Heart right ventricle (tissue), 16 donors: ENCODE measurements at places on chromosomes 12 and 14. TPM values are rescaled to one million over a fixed set of nuclear protein-coding genes. Genes with fewer than 3 reads are reported as not detected.

GRCh38 chr14:67265131-67265530 lies 23.9 kb downstream of the PALS1 start:
- no peaks in the 10 kb centered on the region for H3K27me3 ChIP-seq
- H3K27ac ChIP-seq, result no peak overlapping the region
- peaks cover 28% of the 10 kb centered on the region for H3K4me1 ChIP-seq

GRCh38 chr12:23133471-23133870 lies 508.5 kb downstream of the ETNK1 start:
- no peaks in the 10 kb centered on the region for H3K27me3 ChIP-seq
- no peaks in the 10 kb centered on the region for H3K36me3 ChIP-seq
- no peak overlapping the region for H3K4me3 ChIP-seq
- H3K27ac ChIP-seq, result no peak overlapping the region

GRCh38 chr14:50615552-50615951 lies 52.6 kb downstream of the SAV1 start:
- no peak for DNase-seq
- H3K4me1 ChIP-seq, result no peaks in the 10 kb centered on the region
- no peak overlapping the region for H3K27ac ChIP-seq

GRCh38 chr12:104493496-104493895 lies 36.7 kb downstream of the CHST11 start:
- DNase-seq, result no peak
- no peaks in the 10 kb centered on the region for H3K36me3 ChIP-seq
- no peak overlapping the region for H3K4me3 ChIP-seq
- no peaks in the 10 kb centered on the region for H3K27me3 ChIP-seq
- peaks cover 19% of the 10 kb centered on the region for H3K4me1 ChIP-seq

DNA sequence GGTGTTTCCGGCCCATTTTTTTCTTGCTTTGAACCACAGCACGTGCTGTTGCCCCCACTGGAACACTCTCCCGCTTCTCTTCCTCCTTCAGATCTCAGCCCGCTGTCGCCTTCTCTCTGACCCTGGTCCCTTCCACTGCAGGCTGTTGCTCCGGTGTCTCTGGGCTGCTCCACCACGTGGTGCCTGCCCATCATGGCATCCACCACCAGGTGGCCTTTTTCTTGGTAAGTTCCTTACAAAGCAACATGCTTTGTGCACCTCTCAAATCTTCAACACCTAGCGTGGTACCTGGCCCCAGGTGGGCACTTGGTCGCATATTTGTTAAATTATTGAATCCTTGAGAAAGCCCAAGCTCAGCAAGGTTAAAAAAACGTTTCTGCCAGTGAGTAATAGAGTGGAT lies 19.1 kb downstream of the TUNAR start:
- H3K36me3 ChIP-seq, result no peaks in the 10 kb centered on the region
- H3K4me1 ChIP-seq, result no peaks in the 10 kb centered on the region
- DNase-seq, result no peak

- no peaks in the 10 kb centered on the region for H3K36me3 ChIP-seq
- no peak overlapping the region for H3K4me3 ChIP-seq
- H3K27ac ChIP-seq, result peak overlapping the region; percentile 86
- no peak for DNase-seq
Measured at GRCh38 chr14:74571901-74572725, 39.9 kb downstream of the LTBP2 start.

KLRC2 gene
- 0.06 TPM for polyA plus RNA-seq

PDE3A gene
- 18.8 TPM for polyA plus RNA-seq

GRCh38 chr12:109863847-109864712 lies 16.3 kb downstream of the GLTP start:
- no peaks in the 10 kb centered on the region for H3K36me3 ChIP-seq
- no peak overlapping the region for H3K4me3 ChIP-seq
- H3K27ac ChIP-seq, result no peak overlapping the region
- DNase-seq, result no peak
- peaks cover 9% of the 10 kb centered on the region for H3K4me1 ChIP-seq
- H3K27me3 ChIP-seq, result no peaks in the 10 kb centered on the region

DNA sequence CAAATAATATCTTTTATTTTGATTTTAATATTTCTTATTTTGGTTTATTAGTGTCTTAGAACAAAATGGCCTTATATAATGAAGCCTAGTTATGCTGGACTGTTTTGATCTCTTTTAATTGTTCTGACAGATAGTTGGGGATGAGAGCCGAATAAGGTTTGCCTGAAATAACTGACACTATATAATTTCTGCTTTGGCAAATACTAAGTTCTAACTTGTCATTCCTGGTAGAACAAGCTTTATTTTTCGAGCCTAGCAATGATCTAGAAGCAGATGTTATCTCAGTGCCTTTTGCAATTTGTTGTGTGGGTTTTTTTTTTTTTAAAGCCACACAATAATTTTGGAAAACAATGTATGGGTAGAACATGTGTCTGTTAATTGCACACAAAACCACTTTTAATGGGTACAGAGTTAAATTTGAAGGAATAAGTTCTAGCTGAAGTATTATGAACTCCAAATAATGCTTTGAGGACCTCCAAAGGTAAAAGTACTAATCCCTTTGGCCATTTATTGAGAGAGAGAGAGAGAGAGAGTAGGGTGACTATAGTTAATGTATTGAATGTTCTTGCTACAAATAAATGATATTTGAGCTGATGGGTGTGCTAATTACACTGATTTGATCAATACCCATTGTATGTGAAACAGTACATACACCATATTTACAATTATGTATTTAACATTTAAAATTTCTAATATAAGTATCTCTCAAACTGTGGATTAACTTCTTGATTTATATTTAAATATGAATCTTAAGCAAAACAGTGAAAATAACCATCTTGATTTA lies 35.0 kb downstream of the MDM2 start:
- H3K36me3 ChIP-seq, result no peaks in the 10 kb centered on the region
- no peak overlapping the region for H3K27ac ChIP-seq
- no peak overlapping the region for H3K4me3 ChIP-seq
- no peaks in the 10 kb centered on the region for H3K4me1 ChIP-seq

GRCh38 chr12:98645572-98646067 lies 530 bp downstream of the APAF1 start:
- peaks cover 25% of the 10 kb centered on the region for H3K36me3 ChIP-seq
- H3K27me3 ChIP-seq, result no peaks in the 10 kb centered on the region
- peak overlapping the region; percentile 91 for H3K27ac ChIP-seq

DNA sequence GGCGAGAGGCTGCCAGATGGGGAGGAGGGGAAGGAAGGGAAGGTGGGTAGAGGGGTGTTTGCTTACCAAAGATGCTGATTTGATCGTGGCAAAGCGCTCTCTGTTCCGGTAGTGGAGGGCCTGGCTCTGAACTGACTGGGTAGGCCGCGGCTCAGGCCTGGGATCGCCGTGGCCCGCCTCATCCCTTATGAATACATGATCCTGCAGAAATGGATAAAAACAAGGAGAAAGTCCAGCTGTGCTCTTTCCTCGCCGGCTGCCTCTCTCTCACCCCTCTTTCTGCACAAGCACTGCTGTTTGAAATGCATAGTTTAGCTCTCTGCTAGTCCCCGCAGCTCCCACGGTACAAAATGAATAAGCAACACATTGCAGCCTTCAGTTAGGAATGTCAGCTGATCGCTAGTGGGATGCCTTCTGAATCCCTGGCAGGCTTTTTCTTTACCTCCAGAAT lies 53.8 kb downstream of the PEBP1 start:
- H3K27me3 ChIP-seq, result no peaks in the 10 kb centered on the region
- no peak overlapping the region for H3K4me3 ChIP-seq
- H3K27ac ChIP-seq, result peak overlapping the region; percentile 64
- peaks cover 23% of the 10 kb centered on the region for H3K4me1 ChIP-seq
- DNase-seq, result peak; percentile 13

DNA sequence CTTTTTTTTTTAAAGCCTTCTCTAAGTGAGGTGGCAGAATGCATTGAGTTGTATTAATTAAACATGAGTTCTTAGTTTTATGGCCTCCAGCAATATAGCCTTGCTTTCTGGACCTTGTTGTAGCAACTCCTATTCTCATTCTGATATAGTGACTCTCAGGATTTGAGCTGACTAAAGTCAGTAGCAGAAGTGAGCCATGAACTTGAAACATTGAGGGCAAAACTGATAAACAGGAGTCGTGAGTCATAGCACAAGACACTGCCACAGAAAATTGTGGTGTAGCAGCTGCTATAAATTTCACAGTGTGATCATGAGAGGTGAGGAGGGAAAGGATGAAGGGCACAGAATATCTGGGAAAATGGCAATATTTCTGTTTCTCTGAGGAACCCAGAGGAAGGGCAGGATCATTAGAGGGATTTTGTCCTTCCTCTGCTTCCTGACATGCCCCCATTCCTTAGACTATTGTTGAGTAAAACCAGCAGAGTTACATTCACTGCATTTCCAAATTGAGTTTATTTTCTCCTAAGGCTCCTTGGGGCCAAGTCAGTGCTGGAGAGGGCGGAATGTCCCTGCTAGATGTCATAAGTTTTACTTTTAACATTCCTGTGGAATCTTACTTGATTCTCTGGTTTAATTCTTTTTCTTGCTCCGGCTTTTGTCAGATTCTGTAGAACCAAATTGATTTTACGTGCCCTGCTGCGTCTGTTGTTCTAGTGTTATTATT lies 7.5 kb downstream of the KLRG1 start:
- H3K4me1 ChIP-seq, result no peaks in the 10 kb centered on the region
- no peak for DNase-seq
- no peaks in the 10 kb centered on the region for H3K27me3 ChIP-seq
- H3K36me3 ChIP-seq, result no peaks in the 10 kb centered on the region
- no peak overlapping the region for H3K4me3 ChIP-seq
- no peak overlapping the region for H3K27ac ChIP-seq

DNA sequence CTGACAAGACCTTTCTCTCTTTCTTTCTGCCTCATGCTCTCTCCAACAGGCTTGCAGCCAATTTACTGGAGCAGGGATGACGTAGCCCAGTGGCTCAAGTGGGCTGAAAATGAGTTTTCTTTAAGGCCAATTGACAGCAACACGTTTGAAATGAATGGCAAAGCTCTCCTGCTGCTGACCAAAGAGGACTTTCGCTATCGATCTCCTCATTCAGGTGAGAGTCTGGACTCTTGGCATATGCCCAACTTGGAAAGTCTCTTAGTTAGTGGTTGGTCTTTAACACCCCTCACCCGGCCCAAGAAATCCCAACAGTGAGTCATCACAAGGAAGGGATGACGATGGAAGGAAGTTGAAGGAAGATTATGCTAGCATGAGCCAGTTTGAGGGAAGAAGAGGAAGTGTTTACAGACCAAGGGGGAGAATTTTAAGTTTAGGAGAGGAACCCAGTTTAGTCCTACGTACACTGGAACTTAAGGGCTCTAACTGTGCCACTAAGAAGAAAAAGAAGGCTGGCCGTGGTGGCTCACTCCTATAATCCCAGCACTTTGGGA lies 189.7 kb downstream of the ETV6 start:
- peak overlapping the region; percentile 80 for H3K27ac ChIP-seq
- peaks cover 14% of the 10 kb centered on the region for H3K4me1 ChIP-seq
- no peak overlapping the region for H3K4me3 ChIP-seq
- H3K36me3 ChIP-seq, result peaks cover 41% of the 10 kb centered on the region

GRCh38 chr12:10497602-10498001 lies 8.1 kb upstream of the EIF2S3B start:
- H3K36me3 ChIP-seq, result no peaks in the 10 kb centered on the region
- no peak overlapping the region for H3K27ac ChIP-seq
- no peak overlapping the region for H3K4me3 ChIP-seq
- DNase-seq, result no peak
- H3K27me3 ChIP-seq, result no peaks in the 10 kb centered on the region

GRCh38 chr12:108181095-108181454 lies 52.0 kb downstream of the WSCD2 start:
- no peaks in the 10 kb centered on the region for H3K4me1 ChIP-seq
- no peak overlapping the region for H3K4me3 ChIP-seq
- no peaks in the 10 kb centered on the region for H3K27me3 ChIP-seq

DNA sequence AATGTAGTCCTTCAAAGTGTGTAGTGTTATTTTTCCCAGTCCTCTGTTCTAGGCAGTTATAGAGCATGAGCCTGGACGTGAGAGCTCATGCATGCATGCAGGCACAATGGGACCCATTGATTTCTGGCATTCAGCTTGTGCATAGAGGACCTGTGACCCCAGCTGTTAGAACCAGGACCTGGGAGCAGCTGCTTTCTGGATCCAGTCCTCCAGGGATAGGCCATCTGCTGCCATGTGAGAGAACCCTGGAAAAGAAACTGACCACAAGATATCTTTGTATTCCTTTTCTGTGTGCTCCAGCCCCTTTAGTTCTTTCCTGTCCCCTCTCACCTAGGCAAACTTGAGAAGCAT lies 76.9 kb downstream of the SUSD6 start:
- no peak overlapping the region for H3K4me3 ChIP-seq
- peaks cover 50% of the 10 kb centered on the region for H3K4me1 ChIP-seq
- no peak for DNase-seq
- H3K36me3 ChIP-seq, result no peaks in the 10 kb centered on the region

- no peak for DNase-seq
- no peak overlapping the region for H3K27ac ChIP-seq
- no peak overlapping the region for H3K4me3 ChIP-seq
- H3K4me1 ChIP-seq, result peaks cover 7% of the 10 kb centered on the region
- no peaks in the 10 kb centered on the region for H3K27me3 ChIP-seq
- H3K36me3 ChIP-seq, result no peaks in the 10 kb centered on the region
Measured at GRCh38 chr12:48991247-48992050, 7.7 kb downstream of the DDN start.

- H3K36me3 ChIP-seq, result no peaks in the 10 kb centered on the region
- H3K27me3 ChIP-seq, result no peaks in the 10 kb centered on the region
- DNase-seq, result no peak
- H3K4me3 ChIP-seq, result no peak overlapping the region
- no peaks in the 10 kb centered on the region for H3K4me1 ChIP-seq
Measured at GRCh38 chr12:57066245-57066644, 12.3 kb downstream of the NEMP1 start.

TMEM63C gene
- 1.5 TPM for polyA plus RNA-seq

- H3K27me3 ChIP-seq, result peaks cover 7% of the 10 kb centered on the region
- H3K4me3 ChIP-seq, result no peak overlapping the region
- H3K4me1 ChIP-seq, result peaks cover 19% of the 10 kb centered on the region
- DNase-seq, result peak; percentile 76
Measured at GRCh38 chr12:1927751-1928351, 9.4 kb upstream of the CACNA2D4 start.

GRCh38 chr14:70995671-70996070 lies 88.4 kb downstream of the PCNX1 start:
- DNase-seq, result no peak
- H3K36me3 ChIP-seq, result peaks cover 7% of the 10 kb centered on the region
- peaks cover 7% of the 10 kb centered on the region for H3K4me1 ChIP-seq
- no peak overlapping the region for H3K27ac ChIP-seq

B4GALNT3 gene
- polyA plus RNA-seq, result 58.7 TPM

DNA sequence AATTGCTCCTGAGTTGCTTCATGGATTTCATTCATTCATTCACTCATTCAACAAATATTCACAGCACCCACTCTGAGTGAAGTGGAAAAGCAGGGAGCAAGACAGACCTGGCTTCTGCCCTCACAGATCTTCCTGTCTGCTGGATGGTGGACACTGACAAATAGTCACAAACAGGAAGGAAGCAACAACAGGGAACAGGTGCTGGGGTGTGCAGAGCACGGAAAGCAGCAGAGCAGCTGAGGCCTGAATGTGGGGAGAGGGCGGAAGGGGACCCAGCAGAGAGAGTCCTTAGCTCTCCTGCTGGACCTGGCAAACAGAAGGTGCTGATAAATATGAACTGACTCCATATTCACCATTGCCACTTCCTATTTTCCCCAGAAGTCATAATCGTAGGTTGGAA lies 54.4 kb downstream of the SETD3 start:
- H3K27ac ChIP-seq, result no peak overlapping the region
- H3K36me3 ChIP-seq, result no peaks in the 10 kb centered on the region
- H3K4me3 ChIP-seq, result no peak overlapping the region
- peaks cover 32% of the 10 kb centered on the region for H3K4me1 ChIP-seq
- no peaks in the 10 kb centered on the region for H3K27me3 ChIP-seq

NOVA1 gene
- 7.3 TPM for polyA plus RNA-seq
